ENCODE measurements at places on chromosomes 6 and 20. TPM values are rescaled to one million over a fixed set of nuclear protein-coding genes. Genes with fewer than 3 reads are reported as not detected.

GRCh38 chr6:72410769-72411168, 211.1 kb upstream of the KCNQ5 start:
- DNase-seq: no peak

LAMA2 gene
- polyA plus RNA-seq: 34.6 TPM

GRCh38 chr6:143732536-143732935, 54.8 kb downstream of the PHACTR2 start:
- DNase-seq: no peak

NKX2-2 gene
- not detected for polyA plus RNA-seq

DNA sequence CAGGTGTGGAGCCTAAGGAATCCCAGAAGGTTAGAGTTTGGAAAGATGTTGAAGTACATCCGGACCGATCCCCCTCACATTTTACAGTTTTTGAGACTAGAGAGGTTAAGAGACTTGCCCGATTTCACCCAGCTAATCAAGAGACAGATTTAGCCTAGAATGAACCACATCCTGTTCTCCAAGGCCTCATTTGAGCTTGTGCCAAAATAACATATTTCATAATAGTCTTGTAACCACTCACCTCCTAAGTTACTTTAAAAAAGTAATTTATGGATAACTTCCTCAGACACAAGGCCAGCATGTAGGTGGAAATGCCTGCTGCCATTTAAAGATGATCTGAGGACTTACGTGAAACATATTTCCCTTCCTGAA, 39.8 kb upstream of the ARHGAP18 start:
- DNase-seq: no peak

TUBB2B gene
- polyA plus RNA-seq: 113 TPM

- DNase-seq: no peak
These were observed 59.5 kb upstream of the ZNFX1 start for GRCh38 chr20:49337357-49337756.

SYNCRIP gene
- 218 TPM for polyA plus RNA-seq

DNA sequence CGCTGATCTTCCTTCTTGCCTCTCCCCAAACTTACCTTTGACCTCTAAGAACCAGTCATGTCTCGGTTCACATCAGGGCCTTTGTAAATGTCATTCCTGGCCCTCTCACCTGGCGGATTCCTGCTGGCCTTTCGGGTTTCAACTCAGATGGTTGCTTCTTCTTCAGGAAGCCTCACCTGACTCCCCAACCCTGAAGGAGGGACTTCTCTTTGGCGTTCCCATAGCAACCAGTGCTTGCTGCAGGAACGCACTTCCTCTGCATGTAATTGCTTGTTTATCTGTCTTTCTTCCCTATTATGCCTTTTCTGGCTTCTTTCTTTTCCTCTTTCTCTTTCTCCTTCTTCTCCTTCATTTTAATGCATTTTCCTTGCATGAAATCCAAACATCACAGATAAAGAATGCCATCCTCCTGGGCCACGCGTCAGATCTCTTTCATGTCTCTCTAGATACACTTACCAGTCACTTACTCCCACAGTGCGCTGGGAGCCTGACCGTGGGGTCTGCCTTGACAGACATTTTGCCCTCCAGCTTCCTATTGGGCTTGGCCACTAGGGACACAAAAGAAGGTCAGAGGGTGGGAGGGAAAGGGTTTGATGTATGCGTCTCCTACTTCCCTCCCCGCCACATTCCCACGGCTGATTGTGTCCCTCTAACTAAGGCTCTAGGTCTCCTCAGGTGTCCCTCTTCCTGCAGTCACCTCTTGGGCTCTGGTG, 295.7 kb upstream of the TSHZ2 start:
- DNase-seq: no peak

DNA sequence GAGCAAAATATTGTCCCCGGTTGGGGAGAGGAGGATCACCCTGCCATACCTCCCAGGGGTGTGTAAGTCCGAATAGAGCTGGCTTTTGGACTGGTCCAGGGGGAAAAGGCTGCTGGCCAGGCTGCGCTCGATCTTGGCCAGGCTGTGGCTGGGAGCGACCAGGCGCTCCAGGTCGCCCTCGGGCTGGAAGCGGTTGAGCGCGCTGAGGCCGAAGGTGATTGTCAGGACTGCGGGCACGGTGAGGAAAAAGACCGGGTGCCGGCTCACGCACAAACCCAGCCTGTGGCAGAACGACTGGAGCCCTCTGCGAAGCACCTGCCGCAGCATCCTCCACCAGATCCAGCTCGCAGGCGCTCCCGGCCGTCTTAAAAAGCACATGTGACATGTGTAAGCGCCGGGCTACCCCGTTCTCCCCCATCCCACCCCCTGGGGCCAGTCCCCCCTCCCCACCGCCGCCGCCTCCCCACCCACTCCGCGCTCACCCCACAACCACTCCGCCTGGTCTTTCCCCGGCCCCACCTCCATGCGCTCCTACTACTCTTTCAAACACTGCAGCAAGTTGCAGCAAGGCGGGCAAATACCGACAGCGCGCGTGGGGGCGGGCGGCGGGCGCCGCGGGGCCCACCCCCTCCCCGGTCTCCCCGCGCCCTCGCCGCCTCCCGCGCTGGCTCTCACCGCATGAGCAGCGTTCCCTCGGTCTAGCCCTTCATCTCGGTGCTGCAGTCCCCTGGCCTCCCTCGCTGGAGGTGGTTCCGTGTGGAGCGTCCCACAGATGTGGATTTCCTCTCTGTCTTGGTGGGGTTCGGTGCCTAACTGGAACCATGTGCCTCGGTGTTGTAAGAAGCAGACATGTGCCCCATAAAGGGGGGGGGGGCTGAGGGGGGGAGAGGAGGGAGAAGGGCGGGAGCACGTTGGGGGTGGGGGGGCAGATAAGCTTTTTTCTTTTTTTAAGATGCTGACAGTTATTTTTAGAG, 42.4 kb downstream of the PTCHD4 start:
- DNase-seq: no peak

DNA sequence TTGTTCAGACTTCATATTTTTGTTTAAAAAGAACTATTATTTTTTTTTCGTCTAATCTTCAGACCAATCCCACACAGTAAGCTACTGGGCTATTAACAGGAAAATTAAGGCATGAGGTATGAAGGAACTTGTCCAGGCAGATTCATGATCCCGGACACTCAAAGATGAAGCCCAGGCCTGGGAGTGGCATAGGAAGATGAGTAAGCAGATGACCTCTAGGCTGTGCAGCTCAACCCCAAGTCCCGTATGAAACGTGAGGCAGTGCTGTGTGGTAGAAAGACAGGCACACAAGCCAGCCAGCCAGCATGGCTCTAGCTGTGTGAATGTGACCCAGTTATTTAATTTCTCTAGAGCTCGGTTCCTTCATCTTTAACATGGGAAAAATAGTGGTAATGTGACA, 231.9 kb downstream of the CLIC5 start:
- no peak for DNase-seq

DNA sequence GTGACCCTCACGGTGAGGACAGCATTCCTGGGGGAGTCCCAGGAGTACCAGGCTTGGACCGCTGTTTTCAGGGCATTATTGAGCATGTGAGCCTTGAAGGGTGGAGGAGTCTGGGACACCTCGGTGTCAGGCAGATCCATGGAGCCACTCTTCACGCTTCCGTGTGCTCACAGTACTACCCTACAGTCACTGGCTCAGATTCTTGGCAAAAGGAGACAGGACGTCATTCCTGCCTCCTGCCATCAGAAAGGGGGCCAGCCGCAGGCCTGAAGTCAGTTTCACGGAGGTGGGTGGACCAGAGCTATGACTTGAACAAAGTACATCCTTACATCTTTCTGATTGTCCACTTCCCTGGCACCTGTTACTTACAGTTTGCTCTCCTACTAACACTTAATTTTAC, 88.9 kb upstream of the CD83 start:
- DNase-seq: no peak

DNA sequence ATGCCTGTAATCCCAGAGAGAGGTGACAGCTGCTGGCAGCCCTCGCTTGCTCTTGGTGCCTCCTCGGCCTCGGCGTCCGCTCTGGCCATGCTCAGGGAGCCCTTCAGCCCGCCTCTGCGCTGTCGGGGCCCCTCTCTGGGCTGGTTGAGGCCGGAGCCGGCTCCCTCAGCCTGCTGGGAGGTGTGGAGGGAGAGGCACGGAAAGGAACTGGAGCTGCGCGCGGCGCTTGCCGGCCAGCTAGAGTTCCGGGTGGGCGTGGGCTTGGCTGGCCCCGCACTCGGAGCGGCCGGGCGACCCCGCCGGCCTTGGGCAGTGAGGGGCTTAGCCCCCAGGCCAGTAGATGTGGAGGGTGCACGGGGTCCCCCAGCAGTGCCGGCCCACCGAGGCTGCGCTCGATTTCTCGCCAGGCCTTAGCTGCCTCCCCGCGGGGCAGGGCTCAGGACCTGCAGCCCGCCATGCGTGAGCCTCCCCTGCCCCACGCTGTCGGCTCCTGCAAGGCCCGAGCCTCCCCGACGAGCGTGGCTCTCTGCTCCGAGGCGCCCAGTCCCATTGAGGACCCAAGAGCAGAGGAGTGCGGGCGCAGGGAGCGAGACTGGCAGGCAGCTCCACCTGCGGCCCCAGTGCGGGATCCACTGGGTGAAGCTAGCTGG, 34.6 kb downstream of the C6orf52 start:
- DNase-seq: no peak

GRCh38 chr6:90095145-90095544, 200.9 kb downstream of the GJA10 start:
- no peak for DNase-seq

- DNase-seq: no peak
These were observed 199.3 kb downstream of the BACH2 start for GRCh38 chr6:90097356-90097755.

DNA sequence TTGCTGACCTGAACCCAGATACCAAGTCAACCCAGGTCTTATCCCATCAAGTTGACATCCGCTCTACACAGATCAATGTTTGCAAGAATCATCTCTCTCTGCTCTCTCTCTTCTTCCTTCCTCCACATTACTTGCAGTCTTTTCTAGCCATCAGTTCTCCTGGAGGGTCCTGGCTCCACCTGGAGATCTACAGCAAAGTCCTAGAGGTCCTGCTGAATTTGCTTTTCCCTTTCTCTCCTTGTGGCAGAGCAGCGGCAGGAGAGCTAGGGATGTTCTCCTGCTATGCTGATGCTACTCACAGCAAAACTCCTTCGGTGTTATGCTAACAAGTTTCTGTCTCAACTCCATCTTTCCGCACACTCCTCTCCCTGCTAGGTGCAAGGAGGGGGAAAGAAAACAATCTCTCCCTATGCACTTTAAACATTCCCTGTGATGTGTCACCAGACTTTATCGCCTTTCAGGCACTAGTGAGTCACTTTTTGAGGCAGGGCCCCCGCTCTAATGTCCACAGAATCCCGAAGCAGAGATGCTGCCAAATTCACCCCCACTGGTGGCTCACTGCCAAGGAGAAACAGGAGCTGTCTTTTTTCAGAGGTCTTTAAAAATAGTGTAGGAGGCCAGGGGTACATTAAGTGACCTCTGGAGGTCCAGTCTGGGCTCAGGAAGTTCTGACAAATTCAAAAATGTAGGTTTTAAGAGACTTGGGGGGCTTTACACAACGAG, 62.6 kb downstream of the FAM50B start:
- no peak for DNase-seq

DNA sequence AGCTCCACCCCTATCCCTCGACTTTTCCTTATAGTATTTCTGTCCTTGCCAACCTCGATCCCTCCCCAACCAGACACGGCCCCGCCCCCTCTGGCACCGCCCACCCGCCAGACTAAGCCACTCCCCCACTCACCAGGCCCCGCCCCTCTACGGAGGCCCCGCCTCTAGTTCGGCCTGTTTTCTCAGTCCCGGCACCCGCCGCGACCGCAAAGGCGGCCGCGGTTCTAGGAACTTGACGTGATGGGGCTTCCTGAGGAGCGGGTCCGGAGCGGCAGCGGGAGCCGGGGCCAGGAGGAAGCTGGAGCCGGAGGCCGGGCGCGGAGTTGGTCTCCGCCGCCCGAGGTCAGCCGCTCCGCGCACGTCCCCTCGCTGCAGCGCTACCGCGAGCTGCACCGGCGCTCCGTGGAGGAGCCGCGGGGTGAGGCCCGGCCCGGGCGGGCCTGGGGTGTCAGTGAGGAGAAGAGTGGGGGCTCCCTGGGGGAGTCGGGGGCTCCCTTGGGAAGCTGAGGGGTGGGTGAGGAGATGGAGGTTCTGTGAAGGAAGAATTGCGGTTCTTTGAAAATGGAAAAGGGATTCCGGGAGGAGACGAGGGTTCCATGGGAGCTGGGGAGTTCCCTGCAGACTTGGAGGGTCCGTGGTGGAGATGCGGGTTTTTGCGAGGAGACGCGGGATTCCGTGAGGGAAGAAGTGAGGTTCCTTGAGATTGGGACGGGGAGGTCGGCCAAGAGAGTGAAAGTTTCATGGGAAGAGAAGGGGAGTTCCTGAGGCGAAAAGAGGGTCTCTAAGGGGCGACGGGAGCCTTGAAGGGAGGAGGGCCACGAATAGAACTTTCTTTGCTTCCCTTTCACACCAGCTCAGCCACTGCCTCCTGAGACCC, at the start of gene ACSS2:
ACSS2 (plus strand) TSS at position 207 of the 877 bp plus-strand sequence; CDS start at position 241, 34 bp downstream.
- DNase-seq: peak; percentile 92

DNA sequence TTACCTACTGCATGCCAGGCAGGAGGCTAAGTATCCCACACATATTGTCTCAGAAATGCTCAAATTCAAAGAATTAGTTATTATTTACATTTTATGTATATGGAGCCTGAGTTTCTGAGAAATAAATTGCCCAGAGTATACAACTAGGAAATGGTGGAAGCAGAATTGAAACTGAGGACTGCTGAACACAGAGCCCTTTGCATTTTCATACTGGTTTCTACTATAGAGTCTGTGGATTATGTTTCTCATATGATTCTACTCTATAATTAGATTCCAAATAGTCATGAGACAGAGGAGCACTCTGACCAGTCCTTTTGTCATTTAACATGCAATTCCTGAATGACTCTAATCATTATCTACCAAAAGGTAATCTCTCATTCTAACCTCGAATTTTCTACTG, 254.3 kb downstream of the LMBRD1 start:
- DNase-seq: no peak

CTCFL gene
- polyA plus RNA-seq: 0.46 TPM

DNA sequence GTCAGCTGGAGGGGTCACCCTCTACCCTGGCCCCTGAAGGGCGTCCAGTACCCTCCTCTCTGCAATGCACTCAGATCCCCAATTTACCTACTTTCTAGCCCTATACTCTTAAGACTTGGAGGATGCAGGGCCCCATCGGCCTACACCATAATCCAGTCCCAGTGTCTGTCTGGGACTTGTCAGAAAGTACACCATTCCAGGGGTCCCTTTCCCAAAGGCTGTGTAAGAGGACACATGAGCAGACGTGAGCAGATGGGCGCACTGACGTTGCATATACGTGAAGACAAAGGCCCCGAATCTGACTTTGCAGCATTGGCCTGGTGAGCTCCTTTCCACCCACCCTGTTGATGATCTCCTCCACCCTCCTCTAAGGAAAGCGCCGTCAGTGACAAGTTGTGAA, 20.9 kb upstream of the SMOC2 start:
- no peak for DNase-seq

- DNase-seq: no peak
These were observed 350.9 kb upstream of the NRSN1 start for GRCh38 chr6:23775127-23775526.

DNA sequence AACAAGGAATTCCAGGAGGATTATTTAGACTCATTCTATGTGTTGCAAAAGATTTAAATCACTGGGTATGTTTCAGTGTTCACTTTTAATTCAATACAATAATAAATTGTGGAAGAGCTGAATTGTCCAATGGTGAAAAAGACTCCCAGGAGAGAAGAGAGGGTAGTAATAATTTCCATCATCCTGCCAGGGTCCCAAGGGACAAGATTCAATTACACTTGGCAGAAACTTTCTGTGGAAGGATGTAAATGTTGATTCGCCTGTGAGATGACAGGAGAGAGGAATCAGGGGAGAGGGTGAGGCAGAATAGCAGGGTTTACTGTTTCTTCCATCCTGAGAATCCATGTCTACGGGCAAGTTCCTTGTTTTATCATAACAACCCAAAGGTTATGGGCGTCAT, 342.7 kb downstream of the ESR1 start:
- DNase-seq: no peak
